SHP77 (cell line): ENCODE measurements at places on chromosomes 12 and 14.
A peak's percentile ranks its signal among the peaks of the same experiment; 100 is the strongest.

GRCh38 chr14:94917041-94917600 lies 147.2 kb upstream of the GSC start:
- no peak for DNase-seq

DNA sequence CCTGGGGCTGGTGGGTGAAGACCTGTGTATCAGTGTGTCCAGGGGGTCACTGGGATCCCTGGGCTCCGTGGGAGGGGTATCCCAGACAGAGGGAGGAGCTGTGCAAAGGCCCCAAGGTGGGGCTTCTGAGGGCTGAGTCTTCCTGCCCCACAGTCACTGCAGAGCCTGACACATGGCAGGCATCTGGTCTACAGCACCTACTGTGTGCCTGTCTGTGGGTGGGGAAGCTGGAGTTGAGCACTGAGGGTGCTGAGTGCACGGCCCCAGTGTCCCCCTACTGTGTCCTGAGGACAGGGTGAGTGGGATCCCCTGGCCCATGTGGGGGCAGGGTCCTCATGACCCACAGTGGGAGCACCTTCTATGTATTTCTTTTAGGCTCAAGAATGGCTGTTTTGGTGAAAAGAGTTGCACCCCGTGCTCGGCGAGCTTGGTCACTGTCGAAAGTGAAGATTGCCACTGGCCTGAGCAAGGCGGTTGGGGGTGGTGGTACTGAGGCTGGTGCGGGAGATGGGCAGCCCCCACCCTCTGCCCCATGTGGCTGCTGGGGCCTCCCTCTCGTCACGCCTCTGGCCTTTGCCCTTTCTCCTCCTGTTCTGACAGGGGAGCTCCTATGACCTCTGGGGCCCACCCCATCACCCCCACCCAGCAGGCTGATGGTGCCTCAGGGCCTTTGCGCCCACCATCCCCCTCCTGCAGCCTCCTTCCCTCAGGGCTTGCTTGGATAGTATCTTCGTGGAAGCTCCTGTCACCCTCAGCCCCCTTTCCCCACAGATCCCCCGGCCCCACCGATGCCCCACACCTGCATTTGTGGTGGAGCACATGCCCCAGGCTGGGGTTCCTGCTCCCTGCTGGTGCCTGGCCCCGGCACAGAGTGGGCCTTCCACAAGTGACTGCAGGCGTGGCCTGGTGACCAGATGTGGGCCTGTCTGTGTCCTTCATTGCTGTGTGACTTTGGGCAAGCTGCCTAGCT lies 55.8 kb downstream of the BEGAIN start:
- no peak for DNase-seq

DNA sequence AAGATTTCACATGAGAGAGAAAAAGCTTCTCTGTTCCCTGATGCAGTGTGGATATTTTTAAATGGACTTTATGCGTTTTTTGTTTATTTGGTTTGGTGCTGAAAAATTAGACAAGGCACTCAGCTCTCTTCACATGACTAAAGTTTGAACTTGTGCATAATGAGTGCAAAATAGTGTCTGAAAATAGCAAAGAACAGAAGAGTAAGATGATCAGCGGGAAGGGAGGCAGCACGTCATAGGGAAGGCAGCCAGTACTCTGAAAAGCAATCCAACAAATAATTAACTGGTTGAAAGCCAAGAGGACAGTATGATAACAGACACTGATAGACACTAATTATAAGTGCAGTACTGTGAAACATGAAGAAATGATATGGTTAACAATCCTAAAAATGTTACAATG lies 46.6 kb upstream of the CDKN3 start:
- no peak for DNase-seq

DNA sequence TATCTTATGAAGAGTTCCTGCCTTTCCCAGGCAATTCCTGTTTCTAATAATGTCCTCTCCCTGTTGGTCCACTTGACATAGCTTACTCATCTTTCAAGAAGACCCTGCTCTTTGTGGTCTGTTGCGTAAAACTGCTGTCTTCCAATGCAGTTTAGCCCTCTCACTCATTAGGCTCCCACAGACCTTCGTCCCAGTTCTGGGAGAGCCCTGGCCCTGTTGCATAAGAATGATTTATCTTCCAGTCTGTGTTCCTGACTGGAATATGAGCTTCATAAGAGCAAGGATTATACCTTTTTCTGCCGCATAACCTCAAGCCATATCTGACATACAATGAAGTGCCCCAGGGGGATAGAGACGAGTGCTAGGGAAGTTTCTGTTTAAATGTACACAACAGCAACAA lies 365.9 kb upstream of the NOVA1 start:
- DNase-seq, result peak; percentile 16

- DNase-seq, result no peak
Observed at GRCh38 chr14:104550340-104550860, 29.2 kb upstream of the C14orf180 start.

DNA sequence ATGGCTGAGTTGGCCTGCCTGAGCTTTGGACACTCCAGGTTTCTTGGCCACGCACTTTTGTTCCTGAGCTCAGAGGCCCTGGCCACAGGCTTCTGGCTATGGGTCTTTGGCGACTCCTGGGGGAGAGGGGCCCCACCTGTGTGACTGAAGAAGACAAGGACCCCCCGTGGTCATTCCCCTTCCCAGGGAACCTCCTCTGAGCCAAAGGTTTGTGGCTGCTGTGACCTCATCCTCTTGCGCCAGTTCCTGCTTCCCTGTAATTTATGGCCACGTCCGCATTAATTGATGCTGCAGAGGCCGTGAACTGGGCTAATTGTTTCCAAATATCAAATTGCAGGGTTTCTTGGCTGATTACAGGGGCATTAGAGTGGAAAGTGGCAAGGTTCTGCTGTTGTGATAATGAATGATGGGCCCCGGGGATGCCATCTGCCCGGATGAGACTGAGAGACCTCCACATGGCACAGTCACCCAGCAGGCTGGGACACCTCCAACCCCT lies 27.6 kb upstream of the NOS1 start:
- DNase-seq, result no peak

DNA sequence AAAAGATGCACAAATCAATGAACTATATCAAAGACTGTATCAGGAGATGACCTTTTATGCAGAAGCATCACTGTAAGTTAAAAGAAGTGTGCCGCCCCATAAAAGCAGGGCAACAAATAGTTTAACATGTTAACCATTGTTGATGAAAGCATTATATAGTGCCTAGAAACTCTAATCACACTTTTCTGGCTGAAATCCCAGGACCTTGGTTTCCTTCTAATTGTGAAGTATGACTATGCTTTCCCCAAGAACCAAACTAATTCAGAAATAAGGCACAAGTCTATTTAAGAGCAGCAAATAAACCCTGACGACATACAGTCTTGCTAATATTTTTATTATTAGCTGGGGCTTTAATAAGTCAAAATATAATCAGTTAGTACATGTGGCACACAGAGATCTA lies 21.7 kb downstream of the RACGAP1 start:
- DNase-seq, result no peak

DNA sequence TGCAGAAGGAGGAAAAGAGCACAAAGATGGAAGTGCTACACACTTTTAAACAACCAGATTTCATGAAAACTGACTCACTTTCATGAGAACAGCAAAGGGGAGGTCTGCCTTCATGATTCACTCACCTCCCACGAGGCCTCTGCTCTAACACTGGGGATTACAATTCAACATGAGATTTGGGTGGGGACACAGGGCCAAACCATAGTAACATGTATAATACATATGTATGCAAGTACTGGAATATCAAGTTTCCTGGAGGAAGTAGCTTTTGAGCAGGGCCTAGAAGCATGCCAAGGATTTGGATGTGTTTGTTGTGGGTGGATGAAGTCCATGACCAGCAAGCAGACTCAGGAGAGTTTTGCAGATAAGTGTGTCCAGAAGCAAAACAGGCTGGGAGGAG lies 409.0 kb downstream of the RGS6 start:
- DNase-seq, result no peak

DNA sequence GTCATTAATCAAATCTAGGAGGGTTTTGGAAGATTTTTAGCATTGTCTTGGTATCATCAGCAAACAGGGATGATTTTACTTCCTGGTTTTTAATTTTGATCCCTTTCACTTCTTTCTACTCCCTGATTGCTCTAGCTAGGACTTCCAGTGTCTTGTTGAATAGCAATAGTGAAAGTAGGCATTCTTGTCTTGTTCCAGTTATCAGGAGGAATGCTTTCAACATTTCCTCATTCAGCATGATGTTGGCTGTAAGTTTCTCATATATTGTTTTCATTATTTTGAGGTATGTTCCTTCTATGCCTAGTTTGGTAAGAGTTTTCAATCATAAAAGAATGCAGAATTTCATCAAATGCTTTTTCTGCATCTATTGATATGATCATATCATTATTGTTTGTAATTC lies 244.2 kb upstream of the CLEC14A start:
- DNase-seq, result no peak

GRCh38 chr12:126627596-126627995 lies 1562.4 kb downstream of the AACS start:
- no peak for DNase-seq

DNA sequence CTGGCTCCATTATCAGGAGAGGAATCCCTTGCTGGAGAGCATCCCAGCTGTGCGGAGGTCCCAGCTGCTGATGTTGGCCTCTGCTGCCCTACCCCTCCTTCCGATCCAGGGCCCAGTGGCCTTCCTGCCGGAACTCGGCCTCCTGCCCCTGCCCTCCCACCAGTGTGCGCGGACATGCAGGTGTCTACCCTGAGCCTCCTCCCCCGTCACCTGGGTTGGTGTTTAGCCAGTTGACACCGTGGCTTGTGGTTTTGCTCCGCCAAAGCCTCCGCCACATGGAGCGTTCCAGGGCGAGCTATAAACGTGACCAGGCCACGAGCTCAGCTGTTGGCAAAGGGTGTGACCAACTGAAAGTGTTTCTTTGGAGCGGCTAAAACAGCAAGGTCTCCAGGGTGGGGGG lies 1104.3 kb downstream of the BCL11B start:
- no peak for DNase-seq

GRCh38 chr12:62263966-62264365 lies 3.8 kb downstream of the USP15 start:
- no peak for DNase-seq

- no peak for DNase-seq
Observed at GRCh38 chr14:64673748-64674147, 30.5 kb upstream of the PLEKHG3 start.

DNA sequence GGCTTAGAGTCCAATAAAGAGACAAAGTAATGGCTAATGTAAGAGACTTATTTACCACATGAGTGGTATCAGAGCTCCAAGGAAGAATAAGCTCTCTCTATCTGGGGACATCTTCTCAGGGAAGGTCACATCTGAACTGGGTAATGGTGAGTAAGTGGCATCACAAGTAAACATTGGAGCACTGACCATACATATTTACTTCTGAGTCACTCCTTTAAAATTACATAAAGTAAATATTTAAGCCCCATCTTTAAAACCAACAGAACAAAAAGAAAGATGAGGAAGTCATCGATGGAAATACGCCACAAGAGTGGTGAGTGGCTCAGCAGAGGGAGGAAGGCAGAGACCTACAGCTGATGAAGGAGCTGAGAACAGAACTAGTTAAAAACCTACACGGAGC lies 159.9 kb downstream of the DUSP6 start:
- DNase-seq, result no peak

GRCh38 chr14:101458741-101459550 lies 102.3 kb upstream of the DIO3 start:
- no peak for DNase-seq

DNA sequence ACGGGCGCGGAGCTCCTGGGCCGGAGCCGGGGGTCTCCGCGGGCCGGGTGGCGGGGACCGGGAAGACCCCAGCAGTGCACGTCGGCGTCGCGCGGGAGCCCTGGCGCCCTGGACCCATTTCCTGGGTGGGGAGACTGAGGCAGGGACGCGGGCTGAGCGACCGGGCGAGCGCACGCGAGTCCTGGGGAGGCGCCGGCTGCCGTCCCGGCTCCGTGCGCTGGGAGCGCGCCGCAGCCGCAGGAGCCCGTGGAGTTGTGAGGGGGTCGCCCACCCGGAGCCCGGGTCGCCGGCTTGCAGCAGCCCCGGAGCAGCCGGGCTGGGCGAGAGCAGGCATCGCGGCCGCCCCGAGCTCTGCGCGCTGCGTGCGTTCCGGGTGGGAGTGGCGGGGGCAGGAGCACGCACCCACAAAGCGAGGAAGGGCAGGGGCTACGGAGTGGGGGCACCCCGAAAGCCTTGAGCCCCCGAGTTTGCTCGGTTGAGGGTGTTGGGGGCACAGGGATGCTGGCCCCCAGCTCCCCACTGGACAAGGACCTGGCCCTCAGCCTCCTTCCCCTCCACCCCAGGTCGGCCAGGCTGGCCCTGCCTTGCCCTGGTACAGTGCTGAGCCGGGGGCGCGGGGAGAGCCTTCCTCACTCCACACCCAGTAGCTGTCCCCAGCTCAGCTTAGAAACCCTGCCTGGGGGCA lies 620 bp downstream of the MMP17 start:
- DNase-seq, result no peak

GRCh38 chr12:12017135-12017581 lies 53.6 kb upstream of the BCL2L14 start:
- DNase-seq, result no peak

- peak; percentile 22 for DNase-seq
Observed at GRCh38 chr14:31419967-31420318, 407 bp downstream of the HEATR5A start.

DNA sequence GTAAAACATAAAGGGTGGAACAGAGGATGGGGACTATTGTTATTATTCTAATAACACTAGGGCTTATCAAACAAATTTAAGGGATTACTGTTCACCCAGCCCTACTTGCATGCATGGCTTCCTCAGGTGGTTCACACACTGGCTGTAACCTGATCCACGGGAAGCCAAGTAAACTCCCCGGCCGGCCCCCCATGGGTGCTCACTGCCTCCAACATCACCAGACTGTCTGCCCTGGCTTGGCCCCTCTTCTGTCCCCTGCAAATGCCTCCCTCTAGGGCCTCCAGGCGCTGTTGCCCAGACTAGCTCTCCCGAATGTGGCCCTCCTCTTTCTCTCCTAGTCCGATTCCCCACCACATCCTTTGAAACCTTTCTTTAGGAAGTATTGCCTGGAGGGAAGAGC lies 18.6 kb downstream of the FAIM2 start:
- DNase-seq, result no peak

GRCh38 chr12:34605510-34605887 lies 583.2 kb downstream of the ALG10 start:
- DNase-seq, result no peak

- DNase-seq, result no peak
Observed at GRCh38 chr12:2609020-2609419, 185.8 kb upstream of the FKBP4 start.

GRCh38 chr12:26628234-26628633 lies 204.8 kb downstream of the ITPR2 start:
- DNase-seq, result no peak

DNA sequence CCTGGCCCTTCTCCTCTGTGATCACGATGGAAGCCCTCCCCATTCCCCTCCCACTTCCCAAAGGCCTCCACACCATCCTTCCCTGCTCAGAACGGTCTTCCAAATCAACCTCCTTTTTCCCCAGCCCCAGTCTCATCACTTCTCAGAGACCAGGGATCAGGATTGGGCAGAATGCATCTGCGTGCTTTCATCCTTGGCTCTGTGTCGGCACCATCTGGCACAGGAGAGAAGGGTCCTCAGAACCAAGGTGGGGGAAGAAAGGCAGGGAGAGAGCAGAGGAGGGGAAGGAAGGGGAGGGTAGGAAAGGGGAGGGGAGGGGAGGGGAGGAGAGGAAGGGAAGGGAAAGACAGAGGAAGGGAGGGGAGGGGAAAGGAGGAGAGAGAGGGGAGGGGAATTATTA lies 52.4 kb upstream of the FICD start:
- DNase-seq, result no peak

GRCh38 chr14:93930296-93930988 lies 3.3 kb downstream of the FAM181A start:
- DNase-seq, result no peak

- DNase-seq, result no peak
Observed at GRCh38 chr14:79117561-79117960, 947.4 kb downstream of the NRXN3 start.

GRCh38 chr14:88352698-88353097 lies 29.6 kb upstream of the KCNK10 start:
- DNase-seq, result peak; percentile 85
